NCI-H82 (cell line): ENCODE measurements at places on chromosomes 11 and 22.
A peak's percentile ranks its signal among the peaks of the same experiment; 100 is the strongest.

- no peak for DNase-seq
These were observed 54.5 kb upstream of the HSPA8 start for GRCh38 chr11:123116486-123116885.

GRCh38 chr11:91860661-91861060 lies 364.0 kb upstream of the FAT3 start:
- DNase-seq = peak; percentile 17

- no peak for DNase-seq
These were observed 37.5 kb upstream of the LINC01488 start for GRCh38 chr11:69443968-69444364.

DNA sequence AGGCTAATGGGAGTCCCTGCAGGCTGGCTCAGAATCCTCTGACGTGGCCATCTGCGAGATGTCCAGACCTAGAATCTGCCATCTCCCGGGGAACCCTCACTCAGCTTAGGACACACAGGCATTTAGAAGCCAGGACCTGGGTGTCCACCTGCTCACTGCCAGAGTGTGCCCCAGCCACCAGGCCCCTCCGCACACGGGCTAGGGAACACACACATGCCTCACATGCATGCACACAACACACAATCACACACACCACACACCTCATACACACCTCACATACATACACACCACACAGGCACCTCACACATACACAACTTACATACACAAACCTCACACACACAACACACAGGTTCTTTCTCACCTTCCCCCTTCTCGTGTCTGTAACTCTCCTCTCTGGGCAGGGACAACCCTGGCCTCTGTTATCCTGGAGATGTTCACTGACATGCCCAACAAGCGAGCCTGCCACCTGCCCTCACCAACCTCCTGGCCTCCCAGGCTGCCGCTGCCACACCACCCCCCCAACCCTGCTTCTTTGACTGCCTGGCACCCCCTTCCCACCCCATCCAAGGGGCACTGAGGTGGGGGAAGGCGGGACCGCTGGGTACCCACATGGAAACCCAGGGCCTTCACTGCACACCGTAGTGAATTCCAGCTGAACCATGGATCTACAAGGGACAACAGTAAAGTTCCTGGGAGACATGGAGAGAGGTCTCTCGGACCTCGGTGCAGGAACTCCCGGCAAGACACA lies 38.1 kb downstream of the GNB1L start:
- DNase-seq = no peak

DNA sequence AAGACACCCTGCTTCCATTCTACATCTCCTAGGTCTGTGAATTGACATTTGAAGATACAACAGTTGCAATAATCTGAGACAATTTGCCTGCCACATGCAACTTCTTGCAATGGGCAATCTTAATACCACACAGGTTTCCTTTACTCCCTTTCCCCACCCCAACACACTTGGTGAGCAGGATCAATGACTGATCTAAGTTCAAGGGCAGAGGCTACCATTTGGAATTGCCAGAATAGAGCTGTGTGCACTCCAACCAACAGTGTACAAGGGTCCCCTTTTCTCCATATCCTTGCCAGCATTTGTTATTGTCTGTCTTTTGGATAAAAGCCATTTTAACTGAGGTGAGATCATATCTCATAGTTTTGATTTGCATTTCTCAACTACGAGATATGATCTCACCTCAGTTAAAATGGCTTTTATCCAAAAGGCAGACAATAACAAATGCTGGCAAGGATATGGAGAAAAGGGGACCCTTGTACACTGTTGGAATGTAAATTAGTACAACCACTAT lies 2.9 kb upstream of the NNMT start:
- DNase-seq = no peak

DNA sequence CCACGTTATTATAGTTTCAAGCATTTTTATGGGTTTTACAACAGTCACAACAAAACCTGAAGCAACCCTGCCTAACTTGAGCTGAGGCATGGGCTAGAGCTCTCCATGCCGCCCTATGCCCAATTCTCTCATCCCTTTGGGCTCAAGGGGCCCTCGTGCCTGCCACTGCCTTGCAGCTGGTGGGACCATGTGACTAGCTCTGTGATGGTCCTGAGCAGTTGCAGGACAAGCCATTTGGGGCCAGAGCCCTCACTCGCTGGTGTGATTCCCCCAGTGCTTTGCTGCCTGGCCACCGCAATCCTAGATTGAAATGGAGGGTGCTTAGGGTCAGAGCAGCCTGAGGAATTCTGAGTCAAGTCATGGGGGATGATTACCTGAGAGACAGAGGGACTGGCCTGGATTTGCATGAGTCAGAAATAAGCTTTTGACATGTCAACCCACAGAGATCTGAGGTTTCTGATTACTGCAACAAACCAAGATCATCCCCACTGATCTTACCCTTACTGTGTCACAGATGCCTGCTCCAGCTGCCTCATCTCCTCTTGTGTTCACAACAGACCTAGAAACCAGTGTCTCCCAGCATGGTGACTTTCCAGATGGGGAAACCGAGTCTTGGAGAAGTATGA lies 323.7 kb downstream of the BRD1 start:
- DNase-seq = no peak

GRCh38 chr11:2818503-2818902 lies 67.1 kb downstream of the CDKN1C start:
- DNase-seq = no peak

GRCh38 chr11:86162239-86162638 lies 82.3 kb upstream of the EED start:
- DNase-seq = no peak

DNA sequence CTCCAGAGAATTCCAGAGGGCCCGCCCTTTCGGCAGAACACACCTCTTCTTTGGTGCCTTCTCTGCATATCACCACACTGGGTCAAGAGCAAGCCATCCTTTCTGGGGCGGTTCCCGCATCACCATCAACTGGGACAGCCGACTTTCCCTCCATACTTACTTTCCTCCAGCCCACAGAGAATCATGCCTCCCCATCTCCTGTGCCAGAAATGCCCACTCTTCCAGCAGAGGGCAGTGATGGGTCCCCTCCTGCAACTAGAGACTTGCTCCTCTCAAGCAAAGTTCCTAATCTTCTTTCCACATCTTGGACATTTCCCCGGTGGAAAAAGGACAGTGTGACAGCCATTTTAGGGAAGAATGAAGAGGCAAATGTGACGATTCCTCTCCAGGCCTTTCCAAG lies 157.7 kb downstream of the C11orf91 start:
- DNase-seq = peak; percentile 57

- DNase-seq = no peak
These were observed at the start of gene KCNE3 for GRCh38 chr11:74466916-74467885. TSS of gene KCNE3 (minus strand) at chr11:74467549. CDS start at chr11:74457563, 9,986 bp downstream.

DNA sequence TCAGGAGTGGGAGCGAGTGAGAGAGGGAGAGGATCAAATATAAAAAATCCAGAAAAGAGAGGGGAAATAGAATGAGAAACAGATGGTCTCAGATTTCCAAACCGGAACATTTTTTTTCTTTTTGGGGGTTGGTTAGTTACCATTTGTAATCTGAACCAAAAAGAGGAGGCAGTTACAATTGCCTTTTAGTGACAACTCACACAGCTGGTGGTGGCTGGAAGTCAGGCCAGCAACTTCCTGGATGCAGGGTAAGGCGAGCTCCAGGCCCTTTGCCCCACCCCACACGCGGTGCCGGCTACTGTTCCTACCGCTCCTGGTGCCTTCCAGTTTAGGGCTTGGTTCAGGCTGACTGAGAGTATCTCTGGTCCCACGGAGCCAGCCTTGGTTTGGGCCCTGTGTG lies 21.0 kb upstream of the UBASH3B start:
- no peak for DNase-seq

GRCh38 chr11:19929655-19930054 lies 217.0 kb downstream of the NAV2 start:
- DNase-seq = no peak

GRCh38 chr11:108870373-108871020 lies 205.6 kb downstream of the DDX10 start:
- no peak for DNase-seq

DNA sequence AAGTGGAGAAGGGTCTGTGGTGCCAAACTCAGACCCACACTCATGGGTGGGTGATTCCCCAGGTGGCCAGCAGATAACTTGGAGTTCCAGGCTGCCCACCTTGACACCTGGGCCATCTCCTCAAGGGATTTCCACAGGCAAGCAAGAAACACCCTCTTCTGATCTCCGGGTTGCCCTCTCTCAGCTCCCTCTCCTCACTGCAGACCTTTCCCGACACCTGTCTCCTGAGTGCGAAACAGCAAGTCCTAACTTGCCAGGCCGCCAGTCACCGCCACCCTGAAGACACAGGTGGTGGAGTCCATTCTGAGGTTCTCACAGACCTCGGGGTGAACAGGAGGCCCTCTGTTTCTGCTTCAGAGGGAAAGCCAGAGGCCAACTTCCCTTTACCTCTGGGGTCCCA lies 16.6 kb downstream of the GALNT18 start:
- no peak for DNase-seq

- no peak for DNase-seq
These were observed 19.2 kb upstream of the PGM2L1 start for GRCh38 chr11:74417379-74417804.
